ENCODE measurements at places on chromosomes 7 and 10.

- DNase-seq, result no peak
Observed at GRCh38 chr10:12241810-12242529, 46.0 kb downstream of the CDC123 start.

- no peak for DNase-seq
Observed at GRCh38 chr7:81074406-81074805, 155.6 kb upstream of the SEMA3C start.

GRCh38 chr7:159271781-159272180 is 127.1 kb upstream of the VIPR2 start:
- DNase-seq, result no peak

GRCh38 chr7:144057954-144058353 is 9.2 kb downstream of the OR2A5 start:
- DNase-seq, result no peak

DNA sequence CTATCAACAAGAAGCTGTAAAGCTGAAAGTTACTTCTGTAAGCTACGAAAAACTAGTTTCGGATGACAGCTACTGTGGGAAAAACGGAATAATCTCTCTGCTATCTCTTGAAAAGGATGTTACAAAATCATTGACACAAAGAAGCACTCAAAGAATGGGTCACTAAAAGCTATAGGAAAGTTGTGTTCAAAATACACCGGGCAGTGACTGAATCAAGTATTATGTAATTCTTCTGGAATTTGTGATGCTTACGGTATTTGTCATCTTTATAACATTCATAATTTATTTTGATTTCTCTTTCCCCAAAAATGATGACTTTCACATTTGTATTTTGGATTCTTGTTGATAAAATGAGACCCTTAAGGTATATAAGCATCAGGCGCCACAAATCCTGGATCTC is 112.1 kb upstream of the KLF6 start:
- DNase-seq, result no peak

- no peak for DNase-seq
Observed at GRCh38 chr7:98075801-98076200, 30.9 kb upstream of the LMTK2 start.

DNA sequence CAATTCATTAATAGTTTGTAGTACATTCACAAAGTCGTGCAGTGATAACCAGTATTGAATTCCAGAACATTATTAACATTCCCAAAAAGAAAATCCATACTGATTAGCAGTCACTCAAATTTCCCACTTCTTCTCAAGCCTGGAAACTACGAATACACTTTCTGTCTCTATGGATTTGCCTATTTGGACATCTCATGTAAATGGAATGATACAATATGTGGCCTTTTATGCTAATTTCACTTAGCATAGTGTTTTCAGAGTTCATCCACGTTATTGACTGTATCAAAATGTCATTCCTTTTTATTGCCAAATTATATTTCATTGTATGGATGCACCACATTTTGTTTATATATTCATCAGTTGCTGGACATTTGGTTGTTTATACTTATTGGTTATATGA is 78.8 kb downstream of the STK31 start:
- DNase-seq, result no peak

DNA sequence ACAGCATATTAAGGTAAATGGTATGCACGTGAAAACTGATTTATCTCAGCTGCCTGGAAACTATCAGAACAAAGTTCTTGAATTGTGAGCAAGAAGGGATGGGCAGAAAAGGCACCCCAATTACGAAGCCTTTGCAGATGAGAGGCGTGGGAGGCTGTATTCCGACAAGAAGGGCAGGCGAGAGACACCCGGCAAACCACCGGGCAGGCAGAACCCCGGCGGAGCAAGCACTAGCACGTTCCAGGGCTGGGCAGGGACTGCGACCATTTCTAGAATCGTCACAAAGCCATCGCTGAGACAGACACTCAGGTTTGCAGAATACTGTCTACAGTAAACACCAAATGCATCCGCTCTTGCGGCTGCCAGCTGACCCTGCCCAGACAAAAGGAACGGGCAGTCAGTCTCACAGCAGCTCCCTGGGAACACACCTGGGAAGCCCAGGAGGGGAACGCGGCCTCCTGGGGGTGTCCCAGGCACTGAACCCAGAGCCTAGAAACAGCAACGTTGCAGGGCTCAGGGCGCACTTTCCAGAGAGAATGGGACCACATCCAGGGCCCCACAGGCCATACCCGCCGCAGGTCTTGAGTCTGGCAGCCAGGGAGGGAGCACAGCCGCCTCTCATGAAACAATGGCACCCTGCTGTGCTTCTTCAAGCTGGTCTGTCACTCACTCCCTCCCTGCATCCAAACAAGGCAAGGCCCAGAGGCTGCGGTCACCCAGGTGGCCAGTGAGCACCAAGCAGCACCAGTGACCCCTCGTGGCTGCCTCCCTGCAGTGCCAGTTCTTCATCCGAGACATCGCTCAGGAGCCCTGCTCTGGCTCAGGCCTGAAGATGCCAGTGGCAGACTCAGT is 261.9 kb downstream of the PTPRN2 start:
- DNase-seq, result peak; percentile 83

DNA sequence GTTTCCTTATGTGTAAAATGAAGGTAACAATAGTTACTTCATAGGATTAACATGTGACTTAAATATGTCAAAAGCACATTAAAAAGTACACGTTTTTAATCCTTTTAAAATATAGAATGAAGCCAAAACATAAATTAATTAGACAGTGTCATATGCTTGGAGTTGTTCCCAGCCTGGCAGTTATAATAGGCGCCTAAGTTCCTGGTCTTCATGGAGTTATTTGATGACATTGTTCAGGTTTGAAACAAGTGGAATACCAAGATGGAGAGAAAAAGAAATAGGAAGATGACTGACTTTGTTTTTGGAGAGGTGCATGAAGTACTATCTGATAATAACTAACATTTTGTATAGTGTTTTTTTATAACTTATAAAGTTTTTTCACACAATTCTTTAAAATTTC is 67.3 kb downstream of the ZNRF2 start:
- DNase-seq, result no peak

GRCh38 chr10:29713450-29713849 is 78.7 kb upstream of the SVIL start:
- DNase-seq, result no peak

- no peak for DNase-seq
Observed at GRCh38 chr7:101378751-101379174, 16.1 kb downstream of the COL26A1 start.

DNA sequence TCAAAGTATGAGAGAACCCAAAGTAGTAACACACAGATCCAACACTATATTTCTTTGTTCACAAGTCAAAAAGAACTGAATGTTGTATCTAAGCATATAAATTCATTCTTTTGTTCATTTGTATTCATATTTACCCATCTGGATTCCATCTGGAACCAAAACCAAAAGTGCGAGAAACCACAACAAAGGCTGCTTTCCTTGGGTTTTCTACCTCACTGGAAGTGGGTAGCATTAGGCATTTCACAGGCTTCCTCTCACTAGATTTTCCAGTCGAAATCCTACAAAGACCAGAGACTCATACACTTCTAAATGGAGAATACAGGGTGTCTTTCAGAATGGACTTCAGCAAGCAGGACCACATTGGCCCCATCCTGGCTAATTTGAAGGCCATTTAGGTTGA is 109.8 kb upstream of the WNT16 start:
- no peak for DNase-seq

- no peak for DNase-seq
Observed at GRCh38 chr7:42935861-42936260, 3.7 kb downstream of the MRPL32 start.

DNA sequence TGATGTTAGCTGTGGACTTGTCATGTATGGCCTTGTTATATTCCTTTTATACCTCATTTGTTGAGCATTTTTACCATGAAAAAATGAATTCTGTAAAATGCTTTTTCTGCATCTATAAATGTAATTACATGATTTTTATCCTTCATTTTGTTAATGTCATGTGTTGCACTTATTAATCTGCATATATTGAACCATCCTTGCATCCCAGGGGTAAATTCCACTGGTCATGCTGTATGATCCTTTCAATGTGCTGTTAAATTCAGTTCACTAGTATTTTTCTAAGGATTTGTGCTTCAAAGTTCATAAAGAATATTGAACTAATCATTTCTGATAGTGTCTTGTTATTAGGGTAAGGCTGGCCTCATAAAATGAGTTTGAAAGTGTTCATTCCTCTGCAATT is 31.9 kb upstream of the AHR start:
- DNase-seq, result no peak

DNA sequence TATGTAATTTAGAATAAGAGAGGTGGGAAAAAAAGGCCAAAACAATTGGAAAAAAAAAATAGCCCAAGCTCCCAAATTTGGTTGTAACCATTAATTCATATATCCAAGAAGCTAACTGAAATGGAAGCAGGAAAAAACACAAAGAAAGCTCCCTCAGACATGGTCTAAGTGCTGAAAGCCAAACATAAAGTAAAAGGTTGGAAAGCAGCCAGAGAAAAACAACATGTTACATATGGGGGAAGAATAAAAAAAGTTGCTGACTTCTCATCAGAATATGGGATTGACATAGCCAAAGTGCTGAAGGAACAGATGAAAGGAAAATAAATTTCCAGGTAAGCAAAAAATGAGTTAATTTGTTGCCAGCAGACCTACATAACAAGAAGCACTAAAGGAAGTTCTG is 40.3 kb downstream of the PDZD8 start:
- no peak for DNase-seq

DNA sequence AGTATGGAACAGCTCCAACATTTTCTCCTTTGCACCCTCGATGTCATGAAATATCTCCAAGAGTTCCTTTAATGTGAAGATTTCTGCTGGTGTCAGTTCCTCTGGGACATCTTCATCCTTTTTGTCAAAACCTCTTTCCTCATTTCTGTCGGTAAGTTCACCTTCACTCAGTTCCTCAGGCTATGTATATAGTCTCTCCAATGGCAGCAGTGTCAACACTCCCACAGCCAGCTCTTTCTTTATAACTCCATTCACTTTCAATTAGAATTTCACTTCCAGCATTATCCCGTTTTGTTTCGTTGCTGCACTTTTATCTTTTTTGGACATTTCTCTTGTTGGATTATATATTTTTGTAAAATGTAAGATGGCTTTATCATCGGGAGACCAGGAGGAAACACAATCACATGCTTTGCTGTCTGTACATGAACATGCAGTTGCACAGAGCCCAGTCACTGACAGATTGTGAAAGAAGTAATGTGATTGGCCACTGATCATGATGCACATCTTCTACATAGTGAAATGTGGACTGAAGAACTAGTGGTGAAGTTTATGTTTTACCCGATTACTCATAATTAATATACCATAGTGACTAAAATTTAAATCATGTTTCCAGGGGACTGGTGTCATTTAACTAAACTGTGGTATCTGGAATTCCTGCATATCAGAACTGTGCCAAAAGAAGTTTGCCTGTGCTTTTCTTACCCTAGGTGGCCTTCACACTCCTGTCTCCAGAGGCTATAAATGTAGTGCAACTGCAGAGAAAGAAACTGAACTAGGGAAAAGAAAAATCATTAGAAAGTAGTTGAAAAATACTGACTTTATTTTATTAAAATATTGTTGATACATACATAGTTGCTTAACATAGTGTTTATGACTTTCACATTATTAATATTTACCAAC is 289.6 kb downstream of the PPP1R3A start:
- DNase-seq, result no peak

GRCh38 chr7:153590136-153590535 is 462.1 kb upstream of the DPP6 start:
- no peak for DNase-seq

GRCh38 chr10:124236816-124237215 is 143.4 kb upstream of the CHST15 start:
- no peak for DNase-seq

GRCh38 chr10:89314676-89315075 is 12.8 kb downstream of the IFIT2 start:
- no peak for DNase-seq

DNA sequence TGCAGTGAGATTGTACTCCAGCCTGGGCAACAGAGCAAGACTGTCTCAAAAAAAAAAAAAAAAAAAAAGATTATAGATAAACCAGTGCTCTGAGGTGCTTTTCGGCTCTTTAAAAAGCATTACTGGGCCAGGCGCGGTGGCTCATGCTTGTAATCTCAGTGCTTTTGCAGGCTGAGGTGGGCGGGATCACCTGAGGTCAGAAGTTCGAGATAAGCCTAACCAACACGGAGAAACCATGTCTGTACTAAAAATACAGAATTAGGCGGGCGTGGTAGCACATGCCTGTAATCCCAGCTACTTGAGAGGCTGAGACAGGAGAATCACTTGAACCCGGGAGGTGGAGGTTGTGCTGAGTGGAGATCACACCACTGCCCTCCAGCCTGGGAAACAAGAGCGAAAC is 6.6 kb upstream of the HNRNPF start:
- DNase-seq, result no peak

GRCh38 chr10:96922978-96923948 is 91.2 kb downstream of the LCOR start:
- no peak for DNase-seq

DNA sequence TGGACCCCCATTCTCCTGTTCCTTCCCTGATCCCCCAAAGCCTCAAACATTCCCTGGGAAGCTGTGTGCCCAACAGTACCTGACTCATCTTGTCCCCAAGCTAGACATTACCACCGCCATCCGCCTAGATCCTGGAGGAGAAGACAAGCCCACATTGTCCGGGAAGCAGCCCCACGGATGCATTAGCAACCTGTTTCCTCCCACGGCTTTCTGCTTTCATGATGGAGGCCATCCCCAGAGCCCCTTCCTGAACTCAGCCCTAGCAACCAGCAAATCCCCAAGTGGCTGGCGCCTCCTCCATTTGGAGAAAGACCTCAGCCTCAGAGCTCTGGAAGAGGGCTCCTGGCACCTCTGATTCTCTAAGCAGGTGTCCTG is 2.3 kb upstream of the SLC29A3 start:
- DNase-seq, result no peak

- no peak for DNase-seq
Observed at GRCh38 chr10:3228629-3228945, 56.0 kb upstream of the PITRM1 start.

GRCh38 chr10:113865901-113866300 is 11.4 kb downstream of the NHLRC2 start:
- no peak for DNase-seq

- DNase-seq, result no peak
Observed at GRCh38 chr10:103232131-103232673, 13.5 kb upstream of the RPEL1 start.

DNA sequence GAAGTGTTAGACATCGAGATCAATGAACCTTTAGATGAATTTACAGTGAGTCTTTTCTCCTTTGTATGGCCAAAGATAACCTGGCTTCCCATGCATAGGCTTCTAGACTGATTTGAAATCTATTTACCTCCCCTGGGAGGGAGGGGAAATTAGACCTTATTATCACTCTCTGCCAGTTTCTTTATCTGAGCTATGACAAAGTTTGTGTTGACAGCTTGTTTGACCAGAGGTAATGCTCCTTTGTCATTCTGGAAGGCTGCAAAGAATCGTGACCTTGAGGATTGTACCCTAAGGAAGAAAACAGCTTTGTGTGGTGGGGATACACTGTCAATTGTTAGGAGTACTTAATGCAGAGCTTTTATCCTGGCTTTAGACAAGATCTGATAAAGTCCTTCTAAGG is 36.4 kb downstream of the RBM33 start:
- no peak for DNase-seq
